A172 (cell line): ENCODE measurements at places on chromosomes 5 and 9. TPM values are rescaled to one million over a fixed set of nuclear protein-coding genes. Genes with fewer than 3 reads are reported as not detected.

DNA sequence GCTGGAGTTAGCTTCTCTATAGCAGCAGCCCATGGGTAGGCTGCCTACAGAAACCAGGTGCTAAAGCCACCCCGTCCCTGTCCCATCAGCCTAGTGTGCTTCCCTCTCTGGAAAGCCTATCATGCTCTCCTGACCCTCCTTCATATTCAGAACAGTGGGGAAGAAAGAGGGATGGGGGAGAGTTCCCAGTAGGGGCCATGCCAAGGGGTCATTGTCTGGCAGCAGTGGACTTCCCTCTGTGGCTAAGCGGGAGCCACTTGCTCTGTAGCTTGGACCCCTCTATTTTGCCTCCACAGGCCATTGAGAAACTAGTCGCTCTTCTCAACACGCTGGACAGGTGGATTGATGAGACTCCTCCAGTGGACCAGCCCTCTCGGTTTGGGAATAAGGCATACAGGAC is 17.5 kb downstream of the PTPA start:
- no peak for DNase-seq

DNA sequence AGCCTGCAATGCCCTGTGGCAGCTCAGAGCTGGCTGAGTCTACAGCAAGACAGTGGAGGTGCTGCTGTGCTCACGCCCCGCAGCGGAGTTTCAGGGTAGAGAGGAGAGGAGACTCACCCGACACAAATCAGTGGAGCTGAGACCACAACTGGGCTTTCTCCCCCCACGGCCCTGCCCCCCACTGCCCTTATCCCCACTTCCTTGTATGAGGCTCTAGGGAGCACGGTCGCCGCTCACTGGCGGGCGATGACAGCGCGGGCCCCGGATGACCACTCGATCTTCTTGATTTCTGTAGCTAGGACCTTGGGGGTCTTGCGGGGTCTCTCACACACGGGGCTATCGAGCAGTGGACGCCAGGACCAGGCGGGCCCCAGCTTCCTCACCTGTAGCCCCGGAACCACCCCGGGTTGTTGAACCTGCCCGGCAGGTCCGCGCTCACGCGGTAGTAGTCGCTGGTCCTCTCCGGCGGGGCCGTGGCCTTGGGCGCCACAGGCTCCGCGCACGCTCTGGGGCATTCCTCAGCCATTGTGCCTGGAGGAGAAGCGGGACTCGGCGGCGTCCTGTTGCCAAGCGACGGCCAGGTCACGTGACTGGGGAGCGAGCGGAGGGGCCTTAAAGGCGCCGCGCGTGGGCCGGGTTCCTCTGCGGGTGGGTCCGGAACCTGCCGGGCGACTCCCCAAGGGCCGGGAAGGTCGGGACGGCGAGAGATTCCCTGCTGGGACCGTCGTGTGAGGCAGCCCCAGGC is 984 bp upstream of the MRPS2 start:
- peak; percentile 68 for DNase-seq

GRCh38 chr9:110370315-110370714 is 32.7 kb upstream of the TXNDC8 start:
- DNase-seq: peak; percentile 86

- no peak for DNase-seq
These were observed 5.5 kb upstream of the GALNT12 start for GRCh38 chr9:98801969-98802371.

DNA sequence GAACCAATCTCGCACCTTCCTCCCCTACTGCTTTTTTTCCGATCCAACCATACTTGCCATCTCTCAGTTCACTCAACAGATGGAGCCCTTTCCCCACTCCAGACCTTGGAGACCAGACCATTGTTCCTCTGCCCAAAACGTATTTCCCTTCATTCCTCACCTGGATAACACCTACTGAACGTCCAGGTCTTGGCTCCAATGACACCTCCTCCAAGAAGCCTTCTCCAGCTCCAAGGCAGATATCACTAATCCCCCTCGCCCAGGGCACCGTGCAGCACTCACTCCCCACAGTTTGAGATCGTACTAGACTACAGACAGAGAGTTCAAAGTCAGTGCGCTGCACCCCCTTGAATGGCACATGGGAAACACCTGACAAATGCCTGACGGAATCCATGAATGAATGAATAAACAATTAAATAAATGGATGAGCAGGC is 47.1 kb upstream of the AKNA start:
- peak; percentile 44 for DNase-seq

GRCh38 chr5:67552773-67553172 is 356.2 kb upstream of the CD180 start:
- no peak for DNase-seq

- DNase-seq: no peak
These were observed 29.9 kb downstream of the ADCY2 start for GRCh38 chr5:7425830-7426229.

DNA sequence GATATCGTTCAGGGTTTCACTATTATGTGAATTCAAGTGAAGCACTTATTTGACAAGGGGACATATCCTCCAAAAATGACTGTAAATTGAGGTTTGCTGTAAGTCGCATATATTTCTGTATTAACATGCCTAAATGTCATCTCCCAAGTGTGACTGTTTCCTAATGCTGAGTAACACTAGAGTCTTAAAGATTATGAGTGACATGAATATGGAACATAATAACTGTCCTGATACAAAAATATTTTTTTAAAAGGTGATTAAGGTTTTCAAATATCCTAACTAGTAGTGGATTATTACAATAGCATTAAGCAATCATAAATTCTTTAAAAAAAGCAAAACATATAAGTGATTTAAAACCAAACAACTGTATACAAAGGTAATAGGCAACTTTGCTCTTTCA is 3.6 kb downstream of the NFIB start:
- no peak for DNase-seq

DNA sequence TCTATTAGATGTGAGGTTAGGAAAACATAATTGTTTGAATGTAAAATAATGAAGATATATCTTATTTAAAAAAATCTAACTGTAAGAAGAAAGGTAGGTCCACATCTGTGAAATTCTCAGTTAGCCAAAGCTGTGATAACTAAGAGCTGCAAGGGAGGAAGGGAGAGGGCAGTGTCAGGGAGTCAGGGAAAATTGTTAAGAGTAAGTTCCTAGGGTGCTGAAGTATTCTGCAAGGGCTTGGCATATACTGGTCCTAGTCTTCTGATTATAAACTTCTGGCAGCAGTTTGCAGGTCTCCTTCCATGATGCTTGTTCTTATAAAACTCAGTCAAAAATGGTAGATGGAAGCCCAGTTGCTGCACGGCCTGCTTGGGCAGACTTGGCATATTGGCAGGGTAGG is 233.2 kb downstream of the NMUR2 start:
- DNase-seq: no peak

GRCh38 chr9:102295188-102295587 is 556.7 kb upstream of the GRIN3A start:
- no peak for DNase-seq

- no peak for DNase-seq
These were observed 9.7 kb upstream of the MEF2C start for GRCh38 chr5:88892669-88893068.

GRCh38 chr9:123702483-123702882 is 227.4 kb downstream of the DENND1A start:
- no peak for DNase-seq

- no peak for DNase-seq
These were observed 41.7 kb upstream of the BNC2 start for GRCh38 chr9:16912197-16912596.

- DNase-seq: no peak
These were observed 62.1 kb downstream of the PAX5 start for GRCh38 chr9:36971935-36972488.

- peak; percentile 14 for DNase-seq
These were observed 24.7 kb upstream of the NOL6 start for GRCh38 chr9:33498387-33498786.

The CDX1 gene
- total RNA-seq: not detected in 2 replicates

The FANCG gene
- total RNA-seq: 46.1 and 73.2 TPM in 2 replicates

The CD274 gene
- 1.4 and 2.2 TPM in 2 replicates for total RNA-seq

The PCDHGC3 gene
- total RNA-seq: 46.6 and 51.7 TPM in 2 replicates

The IGIP gene
- total RNA-seq: 2.5 and 3.2 TPM in 2 replicates

The MZB1 gene
- not detected in 2 replicates for total RNA-seq

The SAXO1 gene
- not detected in 2 replicates for total RNA-seq
